ENCODE measurements at places on chromosomes 6 and 20.

DNA sequence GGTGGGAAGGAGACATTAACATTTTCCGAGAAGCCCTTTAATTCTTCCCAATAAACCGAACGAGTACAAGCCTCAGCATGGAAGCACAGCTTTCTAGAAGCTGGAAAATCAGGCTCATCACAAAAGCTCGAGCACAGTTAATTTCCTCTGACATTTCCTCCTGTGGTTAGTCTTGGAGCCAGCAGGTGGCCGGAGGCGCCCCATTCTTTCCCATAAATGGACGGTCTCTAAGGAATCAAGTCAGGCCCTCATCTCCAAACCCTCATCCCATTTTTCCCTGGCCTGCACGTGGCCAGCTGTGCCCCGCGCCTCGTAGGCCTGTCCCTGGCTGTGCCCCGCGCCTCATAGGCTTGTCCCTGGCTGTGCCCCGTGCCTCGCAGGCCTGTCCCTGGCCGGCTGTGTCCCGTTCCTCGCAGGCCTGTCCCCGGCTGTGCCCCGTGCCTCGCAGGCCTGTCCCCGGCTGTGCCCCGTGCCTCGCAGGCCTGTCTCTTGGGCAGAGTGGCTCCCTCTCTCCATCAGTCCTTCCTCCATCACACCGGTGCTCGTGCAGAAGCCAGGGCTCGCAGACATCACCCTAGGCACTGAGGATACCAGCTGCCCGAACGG, 19.7 kb upstream of the NTSR1 start:
- DNase-seq: no peak

GRCh38 chr6:72939004-72939403, 286.3 kb downstream of the KHDC1L start:
- DNase-seq: peak; percentile 94

GRCh38 chr20:6395695-6396094, 272.9 kb upstream of the FERMT1 start:
- no peak for DNase-seq

GRCh38 chr6:108588586-108588985, 27.9 kb downstream of the FOXO3 start:
- no peak for DNase-seq

DNA sequence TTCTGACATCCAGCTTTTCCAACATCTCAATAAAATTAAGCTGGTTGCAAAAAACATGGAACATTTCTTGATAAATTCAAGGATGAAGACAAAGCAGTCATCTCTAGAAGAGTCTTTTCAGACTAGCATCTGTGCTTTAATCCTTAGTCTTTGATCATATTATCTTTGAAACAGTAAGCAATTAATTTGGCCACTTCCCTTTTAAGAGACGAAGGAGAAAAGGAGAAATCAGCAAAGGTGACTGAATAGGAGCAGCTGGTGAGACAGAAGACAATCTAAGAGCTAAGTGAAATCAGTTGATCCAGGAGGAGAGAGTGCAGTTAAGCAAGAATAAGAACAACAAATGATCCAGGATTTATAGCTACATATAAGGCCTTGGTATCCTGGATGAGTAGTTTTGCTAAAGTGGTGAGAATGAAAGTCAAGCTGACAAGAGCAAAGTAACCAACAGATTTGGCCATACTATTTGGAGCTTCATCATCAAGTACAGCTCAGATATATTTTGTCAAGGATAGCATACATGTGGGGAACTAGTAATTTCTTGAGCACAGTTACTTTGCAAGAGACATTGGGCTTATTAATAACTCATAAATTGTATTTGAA, 215.5 kb downstream of the ADGB start:
- DNase-seq: no peak

GRCh38 chr6:25942561-25943147, 12.2 kb upstream of the SLC17A2 start:
- peak; percentile 4 for DNase-seq

DNA sequence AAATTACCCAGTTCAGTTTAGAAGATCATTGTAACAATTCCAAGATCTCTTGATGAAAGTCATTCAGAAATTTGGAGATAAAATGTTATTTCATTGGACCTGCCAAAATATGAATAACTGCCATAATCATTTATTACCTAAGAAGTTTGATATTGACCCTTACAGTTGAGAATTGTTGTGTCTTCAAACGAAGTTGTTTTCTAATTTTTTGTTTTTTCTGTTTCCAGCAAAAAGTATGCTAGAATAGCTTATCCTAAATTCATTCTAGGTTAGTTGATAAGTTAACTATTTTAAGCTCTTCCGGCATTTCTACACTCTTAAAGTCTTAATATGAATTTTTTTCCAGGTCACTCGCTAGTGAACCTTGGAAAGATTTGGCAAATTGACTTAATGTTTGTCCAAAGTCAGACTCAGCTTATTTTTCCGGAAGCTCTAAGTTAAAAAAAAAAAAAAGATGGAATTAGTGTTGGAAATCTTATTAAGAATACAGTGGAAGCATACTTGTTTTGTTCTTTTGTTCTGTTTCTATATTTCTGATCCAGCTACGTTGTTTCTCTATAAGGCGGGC, 28.9 kb downstream of the CYP24A1 start:
- no peak for DNase-seq

DNA sequence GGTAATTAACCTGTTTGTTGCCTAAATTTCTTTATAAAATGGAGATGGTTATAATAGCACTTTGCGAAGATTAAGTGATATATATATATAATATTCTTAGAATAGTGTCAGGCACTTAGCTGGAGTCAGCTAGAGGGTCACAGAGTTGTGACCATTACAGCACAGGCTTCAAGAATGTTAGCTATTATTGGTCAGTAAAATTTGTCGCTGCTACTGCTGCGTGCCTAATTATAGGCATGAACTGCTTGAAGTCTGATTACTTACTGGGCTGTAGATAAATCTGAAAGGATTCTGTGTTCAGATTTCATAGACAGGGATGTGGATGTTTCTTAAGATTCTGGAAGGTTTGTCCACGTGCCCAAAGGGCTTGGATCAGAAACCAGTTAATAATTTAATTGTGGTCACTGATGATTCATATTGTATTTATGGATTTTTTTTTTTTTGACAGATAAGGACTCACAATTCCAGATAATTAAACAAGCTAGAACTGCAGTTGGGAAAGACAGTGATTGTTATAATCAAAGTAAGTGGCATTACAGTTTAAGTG, 4.7 kb downstream of the SNRNP48 start:
- DNase-seq: no peak

DNA sequence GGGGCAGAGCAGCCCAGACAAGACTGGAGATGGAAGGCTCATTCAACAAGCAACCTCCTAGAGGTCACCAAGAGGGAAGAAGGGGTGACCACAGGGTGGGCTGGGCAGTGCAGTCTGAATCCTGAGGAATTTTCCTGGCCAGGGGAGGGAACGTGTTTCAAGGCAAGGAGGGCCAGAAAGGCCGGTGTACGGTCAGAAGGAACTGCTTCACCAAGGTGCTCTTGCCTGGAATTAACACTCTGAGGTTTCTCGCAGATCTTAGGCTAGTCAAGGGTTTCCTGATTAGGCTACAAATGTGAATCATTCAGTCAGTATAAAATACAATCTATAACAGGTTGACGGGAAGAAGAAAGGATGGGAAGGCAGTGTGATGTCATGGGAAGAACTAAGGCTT, 199.3 kb downstream of the LRFN2 start:
- no peak for DNase-seq

GRCh38 chr6:26196846-26197635, 109.8 kb downstream of the HFE start:
- DNase-seq: peak; percentile 97

- DNase-seq: no peak
These were observed 34.7 kb downstream of the BMP2 start for GRCh38 chr20:6802227-6802626.

GRCh38 chr6:112221981-112222852, 32.1 kb downstream of the LAMA4 start:
- no peak for DNase-seq

- no peak for DNase-seq
These were observed 262.4 kb upstream of the MARCKS start for GRCh38 chr6:113594726-113595125.

- DNase-seq: peak; percentile 69
These were observed 7.0 kb upstream of the RIN2 start for GRCh38 chr20:19750907-19751636.

DNA sequence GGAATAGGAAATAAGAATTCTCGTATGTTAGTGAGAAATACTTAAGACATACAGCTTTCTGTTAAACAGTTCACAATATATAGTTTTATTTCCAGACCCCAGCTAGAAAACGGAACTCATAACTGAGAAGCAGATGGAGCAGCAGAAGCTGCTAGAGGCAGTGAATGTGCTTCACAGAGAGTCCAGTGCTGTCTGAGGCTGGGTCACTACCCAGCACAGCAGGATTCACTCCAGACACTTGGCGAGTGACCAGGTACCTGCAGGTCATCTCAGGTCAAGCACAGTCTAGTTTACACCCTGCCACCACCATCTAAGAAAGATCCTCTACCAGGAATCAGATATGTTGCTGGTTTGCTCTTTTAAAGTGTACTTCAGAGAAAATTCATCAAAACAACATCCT, 243.1 kb upstream of the RAB32 start:
- DNase-seq: no peak

- no peak for DNase-seq
These were observed 9.7 kb upstream of the MARCKS start for GRCh38 chr6:113847447-113847846.

- no peak for DNase-seq
These were observed 24.8 kb upstream of the FOXQ1 start for GRCh38 chr6:1287103-1287591.

GRCh38 chr20:44118185-44119033, 68.6 kb downstream of the JPH2 start:
- DNase-seq: no peak

- peak; percentile 23 for DNase-seq
These were observed 123.1 kb downstream of the OLIG3 start for GRCh38 chr6:137370871-137371633.

GRCh38 chr6:54428431-54428830, 120.2 kb downstream of the TINAG start:
- DNase-seq: no peak

DNA sequence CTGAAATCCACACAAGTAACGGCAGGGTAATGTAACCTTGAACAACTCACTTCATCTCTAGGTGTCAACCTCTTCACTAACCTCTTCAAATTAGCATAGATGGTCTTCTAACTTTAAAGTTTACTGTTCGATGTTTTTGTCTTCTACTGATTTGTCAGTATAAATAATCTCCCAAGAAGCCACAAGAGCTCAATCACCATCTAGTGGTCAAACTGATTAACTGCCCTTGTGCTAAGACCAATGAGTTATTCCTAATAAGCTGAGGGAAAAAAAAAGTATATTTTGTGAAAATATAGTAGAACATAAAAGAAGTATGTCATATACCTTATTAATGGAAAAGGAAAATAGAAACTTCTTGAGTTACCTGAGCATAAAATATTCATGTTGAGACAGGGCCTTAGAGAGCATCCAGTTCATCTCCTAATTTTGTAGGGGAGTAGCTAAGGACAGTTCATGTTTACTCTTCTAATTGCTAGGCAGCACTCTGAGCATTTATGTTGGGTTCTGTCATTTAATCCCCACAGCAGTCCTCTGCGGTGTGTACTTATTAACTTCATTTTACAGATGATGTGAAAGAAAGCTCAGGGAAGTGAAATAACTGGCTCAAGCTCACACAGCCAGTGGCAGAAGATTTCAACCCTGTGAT, 317.1 kb downstream of the ESR1 start:
- peak; percentile 18 for DNase-seq

DNA sequence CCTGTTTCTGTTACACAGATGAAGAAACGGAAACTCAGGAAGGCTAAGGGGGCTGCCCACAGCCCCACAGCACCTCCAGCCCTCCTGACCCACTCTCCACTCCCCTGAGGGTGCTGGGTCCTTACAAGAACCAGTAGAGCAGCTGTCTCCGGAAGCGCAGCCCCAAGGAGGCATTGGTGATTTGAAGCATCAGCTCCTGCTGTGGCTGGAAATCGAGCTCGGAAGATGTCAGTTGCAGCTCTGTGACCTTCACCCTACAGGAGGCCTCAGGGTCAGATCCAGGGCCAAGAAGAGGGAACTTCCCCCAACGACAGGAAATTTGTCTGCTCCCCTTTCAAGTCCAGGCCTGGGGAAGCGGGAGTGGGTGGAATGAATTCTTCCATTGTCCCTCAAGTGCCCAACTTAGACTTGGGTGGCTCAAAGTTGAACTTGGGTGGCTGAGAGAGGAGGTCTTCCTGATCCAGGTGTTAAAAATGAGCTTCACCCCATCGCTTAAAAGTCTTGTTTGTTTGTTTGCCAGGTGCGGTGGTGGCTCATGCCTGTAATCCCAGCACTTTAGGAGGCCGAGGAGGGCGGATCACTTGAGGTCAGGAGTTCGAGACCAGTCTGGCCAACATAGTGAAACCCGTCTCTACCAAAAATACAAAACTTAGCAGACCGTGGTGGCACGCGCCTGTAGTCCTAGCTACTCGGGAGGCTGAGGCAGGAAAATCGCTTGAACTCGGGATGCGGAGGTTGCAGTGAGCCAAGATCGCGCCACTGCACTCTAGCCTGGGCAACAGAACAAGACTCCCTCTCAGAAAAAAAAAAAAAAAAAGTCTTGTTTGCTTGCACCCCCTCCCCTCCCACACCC, 1.9 kb downstream of the PLTP start:
- DNase-seq: no peak

GRCh38 chr6:17015551-17016381, 86.1 kb upstream of the STMND1 start:
- DNase-seq: no peak

GRCh38 chr6:130838951-130839350, 11.7 kb downstream of the SMLR1 start:
- DNase-seq: no peak

- no peak for DNase-seq
These were observed 230.1 kb downstream of the PREX1 start for GRCh38 chr20:48597521-48598302.

DNA sequence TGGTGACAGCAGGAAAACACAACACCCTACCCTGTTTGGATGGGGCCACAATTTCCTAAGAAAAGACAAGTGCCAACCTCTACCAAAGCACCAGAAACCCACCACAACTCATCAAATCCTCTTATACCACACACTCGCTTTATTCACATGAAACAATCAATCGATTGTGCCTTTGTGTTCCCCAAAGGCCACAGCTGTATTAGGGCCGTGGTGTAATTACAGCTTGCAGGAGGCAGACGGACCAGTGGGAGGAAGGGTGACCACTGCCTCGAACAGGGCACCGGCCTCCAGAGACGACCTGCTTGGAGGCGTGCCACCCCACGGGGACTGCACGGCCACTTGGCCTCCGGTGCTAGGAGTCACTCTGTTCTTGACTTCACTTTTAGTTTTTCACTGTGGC, 264.1 kb downstream of the FOXC1 start:
- no peak for DNase-seq

GRCh38 chr20:48459722-48460395, 367.9 kb downstream of the PREX1 start:
- DNase-seq: no peak

- no peak for DNase-seq
These were observed 230.8 kb downstream of the BCAS1 start for GRCh38 chr20:53839423-53840176.

DNA sequence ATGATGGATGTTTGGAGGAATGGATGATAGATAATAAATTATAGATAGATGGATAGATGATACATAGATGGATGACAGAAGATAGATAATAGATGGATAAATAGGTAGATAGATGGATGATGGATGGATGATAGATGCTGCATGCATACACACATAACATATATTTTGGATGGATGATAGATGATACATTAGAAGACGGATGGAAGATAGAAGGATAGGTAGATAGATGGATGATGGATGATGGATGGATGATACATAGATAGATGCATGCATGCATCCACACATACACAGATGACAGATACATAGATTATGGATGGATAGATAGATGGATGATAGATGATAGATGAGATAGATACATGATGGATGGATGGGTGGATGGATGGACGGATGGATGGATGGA, 387.8 kb downstream of the TAF4 start:
- DNase-seq: no peak

Data from NCI-H446 treated with DMSO at 0.1 percent for 48 hours (cell line).